ENCODE measurements at places on chromosomes 1 and 21.
A peak's percentile ranks its signal among the peaks of the same experiment; 100 is the strongest.

- DNase-seq, result no peak
These were observed 9.6 kb upstream of the PRPF3 start for GRCh38 chr1:150311762-150312161.

- DNase-seq, result no peak
These were observed 16.3 kb downstream of the PIK3C2B start for GRCh38 chr1:204478172-204478899.

GRCh38 chr21:45534636-45535331 lies 7.5 kb downstream of the SLC19A1 start:
- DNase-seq, result no peak

DNA sequence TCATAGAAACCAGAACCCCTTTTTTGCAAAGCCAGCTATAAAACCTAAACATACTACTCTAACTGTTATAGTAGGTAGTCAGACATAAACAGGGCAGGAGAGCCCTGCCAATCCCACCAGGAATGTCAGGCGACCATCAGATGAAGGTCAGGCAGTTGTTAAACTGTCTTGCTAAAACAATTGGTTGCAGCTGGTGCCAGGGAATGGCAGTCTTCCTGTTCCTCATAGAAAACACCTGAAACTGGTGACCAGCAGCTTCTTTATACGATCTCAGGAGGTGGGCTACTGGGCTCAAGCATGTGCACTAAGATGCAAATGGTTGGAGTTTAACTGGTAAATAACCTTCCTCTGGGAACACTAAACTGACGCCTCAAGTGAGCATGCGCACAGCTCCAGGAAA lies 224.1 kb downstream of the COL11A1 start:
- peak; percentile 14 for DNase-seq

DNA sequence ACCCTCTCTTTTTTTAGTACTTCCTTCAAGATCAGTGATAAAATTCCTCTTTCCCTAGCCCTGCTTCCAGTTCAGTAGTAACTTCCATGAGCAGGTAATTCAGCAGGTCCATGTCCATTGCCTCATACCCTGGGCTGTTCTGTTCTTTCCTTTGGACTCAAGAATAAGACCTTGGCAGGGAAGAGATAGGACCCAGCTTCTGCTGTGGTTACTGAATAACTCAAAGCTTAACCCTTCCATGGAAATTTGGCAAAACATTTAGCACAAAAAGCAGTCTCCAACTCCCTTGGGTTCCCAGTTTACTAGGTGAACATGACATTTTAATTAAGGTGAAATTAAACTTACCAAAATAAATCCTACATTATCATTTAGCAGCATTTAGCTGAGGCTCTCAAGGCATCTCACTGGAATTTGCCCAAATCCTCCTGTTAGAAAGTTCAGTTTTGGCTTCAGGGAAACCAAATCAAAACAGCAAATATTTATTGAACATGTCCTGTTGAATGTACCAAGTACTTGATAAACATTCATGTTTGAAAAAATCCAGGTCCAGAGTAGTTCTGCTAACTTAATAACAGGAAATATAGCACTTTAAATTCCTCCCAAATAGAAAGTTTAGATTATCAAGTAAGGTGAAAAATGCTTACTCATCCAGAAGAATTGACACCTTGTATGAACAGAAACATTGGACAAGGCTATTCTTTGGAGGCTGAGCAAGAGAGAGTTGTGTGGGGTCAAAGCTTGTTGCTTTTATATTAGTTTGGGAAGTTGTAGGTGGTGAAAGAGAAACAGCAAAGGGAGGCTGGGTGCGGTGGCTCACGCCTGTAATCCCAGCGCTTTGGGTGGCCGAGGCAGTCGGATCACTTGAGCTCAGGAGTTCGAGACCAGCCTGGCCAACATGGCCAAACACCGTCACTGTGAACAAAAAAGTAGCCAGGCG lies 8.4 kb upstream of the SERPINC1 start:
- DNase-seq, result no peak

Data from left renal cortex interstitium (tissue), 4 donors.